ENCODE measurements at places on chromosomes 16 and 17.
A peak's percentile ranks its signal among the peaks of the same experiment; 100 is the strongest.

- no peak for DNase-seq
Observed at GRCh38 chr16:85579923-85580580, 33.1 kb upstream of the GSE1 start.

- no peak for DNase-seq
Observed at GRCh38 chr16:82755570-82756282, 129.0 kb downstream of the CDH13 start.

DNA sequence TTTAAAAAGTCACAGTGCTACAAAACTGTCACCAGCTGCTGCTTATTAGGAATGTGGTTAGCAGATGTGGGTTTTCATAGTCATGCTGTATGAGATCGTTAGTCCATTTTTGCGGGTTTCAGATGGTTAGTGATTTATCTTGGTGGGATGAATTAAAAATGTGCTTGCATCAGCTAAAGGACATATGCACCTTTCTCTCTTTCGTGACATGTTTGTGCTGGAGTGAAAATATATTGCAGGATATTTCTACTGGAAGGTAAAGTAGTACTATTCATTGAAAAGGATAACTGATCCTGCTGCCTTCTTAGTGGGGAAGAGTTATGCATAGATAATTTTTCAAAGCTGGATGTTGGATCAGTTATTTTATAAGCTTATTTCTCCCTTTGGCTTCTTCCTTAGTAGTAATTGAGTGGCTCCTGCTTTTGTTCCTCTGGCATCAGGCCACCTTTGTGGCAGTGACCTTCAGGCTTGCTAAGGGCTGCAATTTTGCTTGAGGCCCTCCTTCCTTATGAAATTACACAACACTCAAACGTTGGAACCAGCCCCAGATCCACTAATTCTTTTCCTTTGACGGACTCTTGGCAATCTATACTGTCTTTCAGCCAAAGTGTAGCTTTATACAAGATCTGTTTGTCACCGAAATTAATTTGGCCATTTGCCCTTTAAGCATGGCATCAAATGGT is 7.5 kb upstream of the SNTB2 start:
- peak; percentile 25 for DNase-seq

DNA sequence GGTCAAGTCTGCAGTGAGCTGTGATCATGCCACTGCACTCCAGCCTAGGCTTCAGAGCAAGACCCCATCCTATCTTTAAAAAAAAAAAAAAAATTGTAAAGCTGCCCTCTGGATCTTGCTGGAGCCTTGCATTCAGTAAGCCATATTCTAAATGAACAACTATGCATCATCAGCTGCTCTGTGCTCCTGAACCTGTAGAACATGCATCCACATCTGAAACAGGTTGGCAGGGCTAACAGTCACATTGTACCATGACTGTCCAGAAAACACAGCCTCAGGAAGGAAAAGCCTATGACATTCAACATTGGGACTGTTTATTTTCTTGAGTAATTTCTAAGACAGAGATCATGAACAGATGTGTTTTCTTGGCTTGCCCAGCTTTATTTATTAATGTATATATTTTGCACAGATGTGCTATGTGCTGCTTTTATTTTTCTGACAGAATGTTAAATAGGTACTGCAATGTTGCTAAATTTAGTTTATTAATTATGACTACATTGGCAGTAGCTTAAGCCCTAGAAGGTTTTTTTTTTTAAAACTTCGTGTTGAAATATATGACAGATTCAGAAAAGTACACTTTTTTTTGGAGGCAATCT is 19.8 kb downstream of the ACSF2 start:
- no peak for DNase-seq

DNA sequence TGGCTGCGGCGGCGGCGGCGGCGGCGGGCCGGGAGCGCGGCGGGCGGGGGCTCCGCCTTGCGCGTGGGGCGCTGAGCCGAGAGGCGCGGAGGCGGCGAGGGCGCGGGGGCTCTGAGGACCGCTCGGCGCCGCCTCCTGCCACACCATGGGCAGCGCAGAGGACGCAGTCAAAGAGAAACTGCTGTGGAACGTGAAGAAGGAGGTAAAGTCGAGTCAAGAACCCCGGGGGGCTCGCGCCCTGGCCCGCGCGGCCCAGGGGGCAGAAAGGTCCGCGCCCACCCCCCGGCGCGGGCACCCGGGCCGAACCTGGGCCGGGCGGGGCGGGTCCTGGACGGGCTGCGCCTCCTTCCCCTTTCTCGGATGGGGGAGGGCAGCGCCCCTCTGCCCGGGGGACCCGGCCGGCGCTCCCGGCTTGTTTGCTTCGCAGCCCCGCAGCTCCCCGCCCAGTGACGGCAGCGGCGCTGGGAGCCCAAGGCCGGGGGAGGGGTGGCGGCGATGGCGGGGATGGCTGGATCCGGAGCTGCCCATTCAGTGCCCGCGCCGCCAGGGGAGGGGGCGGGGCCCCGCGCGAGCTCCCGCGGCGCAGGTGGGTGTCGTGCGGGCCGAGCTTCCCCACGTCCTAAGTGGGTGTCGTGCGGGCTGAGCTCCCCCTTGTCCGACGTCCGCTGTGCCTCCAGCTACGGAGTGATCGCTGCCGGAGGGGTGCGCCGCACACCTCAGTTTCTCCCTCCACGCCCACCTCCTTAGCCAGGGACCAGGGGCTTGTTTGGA is 428 bp downstream of the SGSM2 start:
- peak; percentile 47 for DNase-seq

GRCh38 chr17:79039886-79040285 is 15.9 kb downstream of the C1QTNF1 start:
- no peak for DNase-seq

GRCh38 chr17:32746698-32747097 is 130.2 kb downstream of the MYO1D start:
- no peak for DNase-seq

DNA sequence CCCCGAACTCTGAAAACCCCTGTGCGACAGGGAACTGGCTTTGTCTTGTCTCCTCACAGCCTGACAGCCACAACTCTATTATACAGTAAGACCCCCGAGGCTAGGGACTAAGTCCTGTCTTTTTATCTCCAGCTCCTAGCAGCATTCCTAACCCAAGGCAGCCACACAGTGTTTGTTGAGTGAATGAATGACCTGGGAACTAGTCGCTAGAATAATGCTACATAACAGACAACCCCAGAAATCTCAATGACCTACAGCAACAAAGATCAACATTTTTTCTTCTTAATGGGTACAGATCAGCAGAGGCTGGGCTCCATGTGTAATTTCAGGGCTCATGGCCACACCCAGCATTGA is 71.4 kb upstream of the TNRC6C start:
- DNase-seq = peak; percentile 21

DNA sequence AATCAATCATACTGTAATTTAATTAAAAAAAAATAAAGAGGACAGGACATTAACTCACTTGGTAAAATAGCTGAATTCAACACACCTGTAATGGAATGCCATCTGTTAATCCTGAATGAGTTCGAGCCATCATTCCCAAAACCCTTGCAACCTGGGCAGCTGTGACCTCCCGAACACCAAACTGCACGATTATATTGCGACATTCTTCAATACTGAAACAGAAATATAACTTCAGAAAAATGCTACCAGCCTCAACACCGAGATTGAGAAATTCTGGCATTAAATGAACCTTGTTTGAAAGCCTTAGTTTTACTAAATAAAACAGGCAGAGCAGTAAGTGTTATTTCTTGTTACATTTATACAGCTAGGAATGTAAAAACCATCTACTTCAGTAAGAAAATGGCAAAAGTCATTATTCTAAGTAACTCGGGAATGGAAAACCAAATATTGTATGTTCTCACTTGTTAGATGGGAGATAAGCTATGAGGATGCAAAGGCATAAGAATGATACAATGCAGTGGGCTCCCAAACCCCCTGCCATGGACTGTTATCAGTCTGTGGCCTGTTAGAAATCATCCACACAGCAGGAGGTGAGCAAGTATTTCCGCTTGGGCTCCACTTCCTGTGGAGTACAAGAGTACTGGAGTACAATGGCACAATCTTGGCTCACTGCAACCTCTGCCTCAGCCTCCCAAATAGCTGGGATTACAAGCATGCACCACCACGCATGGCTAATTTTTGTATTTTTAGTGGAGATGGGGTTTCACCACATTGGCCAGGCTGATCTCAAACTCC is 46.5 kb downstream of the CNOT1 start:
- no peak for DNase-seq

DNA sequence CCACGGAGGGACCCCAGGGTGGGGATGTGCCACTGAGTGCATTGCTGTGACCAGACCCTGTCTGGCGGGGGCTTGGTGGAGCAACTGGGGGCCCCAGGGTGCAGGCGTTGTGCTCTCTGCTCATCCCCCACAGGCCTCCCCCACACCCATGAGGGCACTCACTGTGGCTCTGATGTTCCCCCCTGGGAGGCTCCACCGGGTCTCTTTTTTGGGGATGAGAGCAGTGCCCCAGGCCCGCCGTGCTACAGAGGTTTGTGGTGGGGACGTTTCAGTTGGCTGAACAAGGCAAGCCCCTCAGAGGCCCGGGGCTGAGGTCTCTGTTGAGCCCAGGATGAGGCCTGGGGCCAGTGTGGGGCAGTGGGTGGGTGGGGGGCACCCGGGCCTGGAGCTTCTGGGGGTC is 2.5 kb downstream of the CCDC78 start:
- no peak for DNase-seq

DNA sequence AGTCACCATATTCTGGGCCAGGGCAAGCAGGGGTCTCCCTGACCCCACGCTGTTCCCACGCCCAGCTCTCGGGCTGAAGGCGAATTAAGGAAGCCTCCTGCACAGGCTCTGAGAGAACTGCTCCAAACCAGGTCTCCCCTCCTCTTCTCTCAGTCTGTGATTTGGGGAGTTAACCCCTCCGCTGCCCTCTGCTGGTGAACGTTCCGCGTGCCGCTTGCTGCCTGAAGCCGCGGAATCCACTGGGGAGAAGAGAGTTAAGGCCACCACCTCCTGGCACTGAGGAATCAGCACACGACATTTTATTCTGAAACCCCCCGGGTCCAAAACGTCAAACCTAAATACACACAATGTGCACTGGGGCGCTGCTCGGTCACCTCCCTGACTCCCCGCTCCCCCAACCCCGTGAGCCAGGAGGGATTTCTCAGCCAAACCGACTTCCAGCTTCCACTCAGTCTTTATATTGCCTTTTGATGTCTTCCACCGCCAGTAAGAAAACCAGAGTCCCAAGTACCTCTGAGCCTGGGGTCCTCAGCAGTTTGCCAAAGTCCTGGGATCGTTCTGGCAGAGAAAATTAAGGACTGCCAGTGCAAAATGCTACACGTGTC is 54.4 kb upstream of the RCVRN start:
- DNase-seq = peak; percentile 96

DNA sequence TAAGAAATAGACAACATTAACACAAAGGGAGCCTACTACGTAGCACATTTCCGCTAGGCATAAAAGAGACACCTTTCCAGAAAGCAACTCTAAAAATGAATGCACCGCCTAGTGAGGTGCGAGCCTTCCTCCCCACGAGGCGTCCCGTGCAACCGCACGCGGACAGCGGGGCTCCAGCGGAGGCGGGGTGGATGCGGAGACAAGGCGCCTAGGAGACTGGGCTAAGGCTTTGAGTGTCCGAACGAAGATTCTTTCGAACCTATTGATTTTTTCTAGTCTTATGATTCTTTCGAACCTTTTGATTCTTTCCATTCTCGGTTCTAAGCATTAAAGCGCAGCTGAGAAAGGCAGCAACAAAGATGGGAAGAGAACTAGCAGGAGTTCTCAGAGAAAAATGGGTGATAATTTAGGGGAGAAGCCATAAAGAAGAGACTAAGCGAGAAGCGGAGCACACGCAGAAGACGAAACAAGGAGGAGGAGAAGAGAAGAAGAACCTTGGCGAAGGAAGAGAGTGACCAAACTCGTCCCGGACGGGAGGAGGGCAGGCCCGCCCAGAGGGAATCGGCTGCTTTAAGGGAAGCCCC is 394 bp upstream of the CPD start:
- DNase-seq = peak; percentile 15

DNA sequence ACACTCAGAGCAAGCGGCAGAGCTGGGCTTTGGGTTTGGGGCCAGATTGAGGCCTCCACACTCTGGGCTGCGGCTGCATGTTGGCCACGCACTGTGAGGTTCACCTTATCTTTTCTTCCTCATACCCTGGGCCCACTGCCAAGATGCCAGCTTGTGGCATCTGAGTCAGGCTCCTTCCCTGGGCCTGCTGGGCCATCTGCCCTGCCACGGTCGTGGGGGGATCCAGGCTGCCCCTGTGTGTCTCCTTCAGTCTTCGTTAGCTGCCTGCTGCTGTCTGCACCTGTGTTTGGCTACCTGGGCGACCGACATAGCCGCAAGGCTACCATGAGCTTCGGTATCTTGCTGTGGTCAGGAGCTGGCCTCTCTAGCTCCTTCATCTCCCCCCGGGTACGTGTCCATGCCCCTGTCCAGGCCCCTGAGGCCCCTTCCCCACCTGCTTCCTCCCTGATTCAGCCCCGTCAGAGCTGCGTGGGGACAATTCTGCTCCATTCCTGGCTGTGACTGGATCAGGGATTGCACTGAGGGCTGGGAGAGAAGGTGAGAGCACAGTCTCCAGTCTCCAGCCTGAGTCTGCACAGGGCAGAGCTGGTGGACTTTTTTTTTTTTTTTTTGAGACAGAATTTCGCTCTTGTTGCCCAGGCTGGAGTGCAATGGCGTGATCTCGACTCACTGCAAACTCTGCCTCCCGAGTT is 11.2 kb downstream of the SPNS3 start:
- peak; percentile 90 for DNase-seq

- DNase-seq = no peak
Observed at GRCh38 chr16:397135-397661, at the start of gene NME4. TSS of gene NME4 (plus strand) at chr16:397199. CDS start at chr16:397223, 24 bp downstream.

DNA sequence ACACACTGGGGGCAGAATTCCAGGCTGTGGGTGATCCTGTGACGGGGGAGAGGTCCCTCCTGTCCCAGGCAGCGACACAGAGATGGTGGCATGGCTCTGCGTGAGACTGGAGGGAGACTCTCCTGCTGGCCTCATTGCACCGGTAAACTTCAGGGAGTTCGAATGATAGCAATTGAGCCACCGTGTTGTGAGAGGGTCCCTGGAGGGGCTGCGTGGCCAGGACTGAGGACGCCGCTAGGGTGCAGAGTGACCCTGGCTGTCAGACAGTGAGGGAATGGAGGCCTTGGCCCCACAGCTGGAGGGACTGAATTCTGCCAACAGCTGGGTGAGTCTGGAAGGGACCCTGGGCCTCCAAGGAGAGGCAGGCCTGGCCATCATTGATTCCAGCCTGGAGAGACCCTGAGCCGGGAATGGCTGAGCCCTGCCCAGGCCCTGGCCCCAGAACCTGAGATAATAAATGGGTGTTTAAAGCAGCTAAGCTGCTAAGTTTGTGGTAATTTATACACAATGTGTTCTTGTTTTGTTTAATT is 32.6 kb downstream of the CCDC57 start:
- no peak for DNase-seq

DNA sequence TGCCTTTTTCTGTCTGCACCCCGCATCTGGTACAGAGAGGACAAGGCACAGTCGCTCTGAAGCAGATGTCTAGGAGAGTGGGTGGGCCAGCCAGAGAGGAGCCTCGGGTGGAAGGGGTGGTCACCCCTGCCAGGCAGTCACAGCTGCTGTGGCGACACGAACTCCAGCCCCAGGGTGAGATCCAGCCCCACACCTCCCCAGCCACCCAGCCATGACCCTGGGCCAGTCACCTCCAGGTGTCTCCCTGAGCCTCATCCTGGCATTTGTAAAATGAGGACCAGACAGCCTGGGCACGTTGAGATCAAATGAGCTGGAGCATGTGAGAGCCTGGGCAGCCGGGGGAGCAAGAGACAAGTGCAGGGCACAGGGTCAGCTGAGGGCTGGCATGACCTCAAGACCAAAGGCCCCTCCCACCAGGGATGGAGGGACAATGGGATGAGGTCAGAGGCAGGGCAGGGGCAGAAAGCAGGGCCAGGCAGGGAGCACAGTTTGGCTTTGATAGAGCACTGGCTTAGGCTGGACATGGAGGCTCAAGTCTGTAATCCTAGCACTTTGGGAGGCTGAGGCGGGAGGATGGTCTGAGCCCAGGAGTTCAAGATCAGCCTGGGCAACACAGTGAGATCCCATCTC is 7.7 kb downstream of the ADAM11 start:
- DNase-seq = no peak

- peak; percentile 52 for DNase-seq
Observed at GRCh38 chr17:77999413-78000173, 41.1 kb downstream of the TNRC6C start.

Data from cerebellar cortex (tissue), 1 donor.